ENCODE measurements at places on chromosomes 6 and 20.

- no peak for DNase-seq
Observed at GRCh38 chr6:30887901-30888815, 3.8 kb downstream of the DDR1 start.

DNA sequence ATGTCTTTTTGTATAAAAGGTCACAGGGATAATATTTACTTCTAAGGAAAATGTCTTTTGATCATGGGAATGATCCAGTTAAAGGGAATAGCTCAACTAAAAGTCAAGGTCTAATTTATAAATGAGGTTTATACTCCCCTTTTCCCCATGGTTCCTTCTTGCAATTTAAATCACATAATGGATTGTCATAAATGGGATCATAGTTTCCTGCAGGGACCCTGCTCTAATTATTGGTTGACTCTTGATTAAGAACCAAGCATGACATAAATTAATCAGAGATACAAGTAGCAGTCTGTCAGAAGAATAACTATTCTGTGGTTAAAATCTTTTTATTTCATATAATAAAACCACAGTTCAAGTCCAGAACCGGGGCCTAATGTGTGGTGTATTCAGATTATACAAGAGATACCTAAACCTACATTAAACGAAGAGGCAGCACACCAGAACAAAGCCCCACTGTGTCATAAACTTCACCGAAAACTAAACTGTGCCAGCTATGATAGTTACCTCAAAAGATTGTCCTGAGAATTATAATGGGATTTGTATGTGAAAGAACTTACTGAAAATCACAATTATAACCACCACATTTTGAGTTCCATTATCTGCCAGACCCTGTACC is 43.0 kb upstream of the CD83 start:
- no peak for DNase-seq

- peak; percentile 6 for DNase-seq
Observed at GRCh38 chr6:31158863-31159855, 770 bp downstream of the TCF19 start.

- DNase-seq = no peak
Observed at GRCh38 chr6:3665608-3666007, 85.9 kb downstream of the PXDC1 start.

DNA sequence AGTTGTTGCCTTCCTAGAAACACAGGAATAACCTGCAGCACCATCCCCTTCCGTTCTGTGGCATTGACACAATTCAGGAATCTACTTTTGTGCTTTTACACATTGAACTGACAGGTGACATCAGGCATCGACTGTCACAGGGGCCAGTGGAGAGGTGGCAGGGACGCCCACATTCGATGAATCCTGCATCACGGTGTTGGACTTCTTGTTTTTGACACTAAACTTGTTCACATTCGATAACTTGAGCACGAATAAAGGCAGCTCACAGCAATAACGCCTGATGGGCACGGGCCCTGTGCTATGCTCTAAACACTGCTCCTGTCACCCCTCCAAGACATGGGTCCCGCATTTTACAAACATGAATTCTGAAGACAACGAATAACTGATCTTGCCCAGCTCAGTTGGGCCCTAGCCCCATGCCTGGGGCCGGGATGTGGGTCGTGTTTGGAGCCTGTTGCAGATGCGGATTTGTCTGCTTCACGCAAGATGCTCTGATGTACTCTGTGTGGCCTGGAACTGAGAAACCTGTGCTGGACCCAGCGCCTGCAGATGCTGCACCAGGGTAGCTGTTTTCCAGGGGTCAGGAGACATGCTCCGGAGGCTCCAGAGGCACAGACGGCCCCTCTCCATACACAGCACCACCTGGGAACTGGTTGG is 75.7 kb downstream of the TTLL2 start:
- no peak for DNase-seq

DNA sequence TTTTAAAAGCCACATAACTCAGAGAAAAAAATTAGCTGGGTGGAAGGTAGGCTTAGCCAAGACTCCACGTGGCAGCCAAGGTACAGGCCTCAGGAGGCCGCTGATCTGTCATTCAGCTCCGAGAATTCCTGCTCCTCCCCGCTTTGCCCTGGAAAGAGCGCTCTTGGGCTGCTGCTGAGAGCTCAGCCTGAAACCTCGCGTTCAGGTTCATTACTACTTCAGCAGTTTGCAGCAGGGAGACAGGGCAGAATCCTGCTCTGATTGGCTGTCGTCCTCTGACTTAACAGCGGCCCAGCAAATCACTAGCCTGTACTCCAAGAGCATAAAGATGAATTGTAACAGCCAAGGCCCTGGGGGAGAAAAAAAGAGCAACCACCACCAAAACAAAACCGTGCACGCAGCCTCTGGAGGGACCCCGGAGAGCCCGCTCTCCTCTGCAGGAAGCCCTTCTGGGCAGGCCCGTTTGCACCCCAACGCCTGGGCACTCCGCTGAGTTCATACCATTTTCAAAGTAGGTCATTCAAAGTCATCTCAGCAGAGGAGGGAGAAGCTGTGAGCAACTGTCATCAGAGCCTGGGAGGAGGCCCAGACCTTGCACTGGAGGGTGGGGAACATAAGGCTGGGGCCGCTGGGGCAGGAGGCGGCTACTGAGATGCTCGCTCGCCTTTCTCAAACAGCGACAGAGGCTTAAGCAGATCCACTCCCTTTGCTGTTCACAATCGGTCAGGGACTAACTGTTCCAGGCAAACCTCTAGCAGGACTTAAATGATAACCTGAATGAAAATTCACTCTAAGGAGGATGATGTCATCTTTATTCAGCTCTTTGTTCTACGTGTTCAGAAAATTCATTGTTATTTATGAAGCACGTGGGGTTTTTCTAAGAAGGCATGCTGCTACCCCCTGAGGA is 42.3 kb upstream of the ATXN1 start:
- DNase-seq = no peak

DNA sequence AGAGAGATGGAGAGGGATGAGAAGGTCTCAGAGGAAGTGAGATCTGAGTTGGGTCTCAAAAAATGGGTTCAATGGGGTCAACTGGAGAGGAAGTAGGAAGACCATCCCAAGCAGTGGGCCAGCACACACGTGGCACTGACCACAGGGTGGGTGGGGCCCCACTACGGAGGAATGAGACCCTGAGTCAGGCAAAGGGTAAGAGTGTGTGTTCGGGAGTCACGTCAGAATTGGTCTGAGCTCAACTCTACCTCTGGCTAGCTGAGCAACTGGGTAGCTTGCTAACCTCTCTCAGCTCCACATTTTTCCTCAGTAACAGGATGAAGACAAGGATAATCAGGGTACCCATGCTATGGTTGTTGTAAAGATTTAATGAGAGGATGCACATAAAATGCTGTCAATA is 79.0 kb downstream of the TRERF1 start:
- DNase-seq = no peak

- DNase-seq = no peak
Observed at GRCh38 chr20:14055127-14055742, 59.9 kb downstream of the MACROD2 start.

DNA sequence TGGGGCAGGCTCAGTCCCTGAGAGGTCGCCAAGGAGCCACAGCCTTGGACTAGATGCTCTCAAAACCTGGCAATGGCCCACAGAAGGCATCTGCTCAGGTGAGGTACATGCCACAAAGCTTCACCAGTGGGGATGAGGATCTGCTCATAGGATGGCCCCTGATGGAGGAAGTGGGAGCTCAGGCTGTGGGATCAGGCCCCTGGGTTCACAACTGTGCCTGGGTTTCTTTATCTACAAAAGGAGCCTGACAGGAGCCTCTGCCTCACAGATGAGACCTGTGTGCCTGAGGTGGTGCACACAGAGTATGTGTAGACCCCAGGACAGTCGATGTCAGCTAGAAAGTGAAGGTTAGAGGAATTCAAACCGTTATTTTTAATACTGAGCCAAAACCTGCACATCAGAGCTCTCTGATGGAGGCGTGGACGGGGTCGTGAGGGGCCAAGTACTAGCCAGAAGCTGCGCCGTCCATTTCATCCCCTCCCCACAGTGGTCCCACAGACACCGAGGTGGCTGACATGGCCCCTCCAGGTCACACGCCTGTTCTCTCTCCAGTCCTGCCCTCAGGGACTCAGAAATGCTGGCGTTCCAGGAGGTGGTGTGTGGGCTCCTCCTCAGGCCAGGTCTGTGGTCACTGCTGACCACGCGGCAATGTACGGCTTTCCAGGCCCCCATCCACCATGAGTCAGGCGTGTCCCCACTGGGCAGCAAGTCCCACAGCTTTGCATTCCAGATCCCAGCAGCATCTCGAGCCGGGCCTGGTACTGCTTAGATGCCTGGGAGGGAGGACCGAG is 33.3 kb downstream of the NTSR1 start:
- no peak for DNase-seq

- DNase-seq = no peak
Observed at GRCh38 chr20:19885939-19886660, 128.0 kb downstream of the RIN2 start.

DNA sequence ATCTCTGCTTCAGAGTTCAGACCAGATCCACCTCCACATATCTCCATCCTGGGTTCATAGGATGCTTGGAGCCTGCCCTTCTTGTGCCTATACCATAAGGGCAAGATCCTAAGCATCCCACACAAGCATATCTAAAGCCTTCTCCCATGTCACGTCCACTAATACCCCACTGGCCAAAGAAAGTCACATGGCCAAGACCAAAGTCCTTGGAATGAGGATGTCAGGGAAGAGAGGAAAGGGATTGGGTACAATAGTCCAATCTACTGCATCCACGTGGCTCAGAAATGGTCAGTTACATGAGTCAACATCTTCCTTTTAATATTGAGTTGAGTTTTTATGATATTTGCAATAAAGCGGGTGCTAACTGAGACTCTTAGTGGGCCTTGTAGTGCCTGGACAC is 515.9 kb upstream of the SULF2 start:
- DNase-seq = no peak

GRCh38 chr20:57133926-57134650 is 132.4 kb downstream of the BMP7 start:
- DNase-seq = no peak

DNA sequence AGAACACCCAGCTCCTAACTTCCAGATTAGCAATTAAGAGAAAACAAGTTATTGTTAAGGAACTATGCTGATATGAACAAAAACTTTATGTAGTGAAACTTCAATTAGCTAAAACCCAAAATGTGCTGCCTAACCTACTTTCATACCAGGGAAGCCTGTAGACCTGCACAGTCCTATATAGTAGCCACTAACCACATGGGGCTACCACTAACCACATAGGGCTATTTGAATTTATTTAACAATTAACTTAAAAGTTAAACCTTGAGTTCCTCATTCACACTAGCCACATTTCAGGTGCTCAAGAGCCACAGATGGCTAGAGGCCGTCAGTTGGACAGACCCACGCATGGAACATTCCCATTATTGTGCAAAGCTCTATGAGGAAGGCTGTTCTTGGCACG is 72.4 kb upstream of the LAMP5 start:
- no peak for DNase-seq

DNA sequence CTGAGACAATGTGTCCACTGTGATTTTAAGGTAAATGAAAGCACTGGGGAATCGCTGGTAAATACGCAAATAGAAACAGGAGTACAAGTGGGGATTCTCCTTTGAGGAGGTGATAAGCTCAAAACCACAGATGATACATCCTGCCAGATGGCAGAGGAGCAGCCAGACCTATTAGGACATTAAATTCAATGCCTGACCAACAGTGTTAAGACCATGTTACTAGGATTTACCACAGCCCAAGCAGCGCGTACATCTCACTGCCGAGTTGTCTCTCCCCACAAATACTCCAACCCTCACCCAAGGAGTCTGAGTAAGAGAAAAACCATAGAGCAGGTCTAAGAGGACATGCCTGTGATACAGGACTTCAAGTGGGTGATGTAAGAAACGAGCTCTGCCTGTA is 68.9 kb upstream of the TULP1 start:
- DNase-seq = no peak

GRCh38 chr6:63352544-63353285 is 32.9 kb upstream of the LGSN start:
- DNase-seq = no peak

DNA sequence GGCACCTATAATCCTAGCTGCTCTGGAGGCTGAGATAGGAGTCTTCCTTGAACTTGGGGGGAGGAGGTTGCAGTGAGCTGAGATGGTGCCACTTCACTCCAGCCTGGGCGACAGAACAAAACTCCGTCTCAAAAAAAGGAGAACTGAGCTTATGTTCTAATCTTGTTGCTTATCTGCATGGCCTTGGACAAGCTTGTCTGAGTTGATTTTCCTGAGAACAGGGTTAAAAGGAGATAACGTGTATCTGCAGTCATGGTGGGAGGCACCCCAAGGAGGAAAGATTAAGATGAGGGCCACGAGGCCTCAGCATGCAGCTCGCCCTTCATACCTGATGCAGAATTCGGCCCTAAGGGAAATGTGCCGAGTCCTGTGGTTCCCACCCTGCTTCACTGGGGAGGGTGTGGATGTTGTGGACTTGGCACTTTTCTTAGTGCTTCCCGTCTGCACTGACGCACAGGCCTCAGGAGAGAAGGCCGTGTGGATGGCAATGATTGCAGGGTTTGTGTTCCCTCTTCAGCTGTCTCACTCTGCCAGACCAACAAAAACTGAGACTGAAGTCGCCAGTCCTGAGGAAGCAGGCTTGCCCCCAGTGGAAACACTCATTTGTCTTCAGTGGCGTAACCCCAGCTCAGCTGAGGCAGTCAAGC is 56.3 kb downstream of the EZR start:
- DNase-seq = no peak

- no peak for DNase-seq
Observed at GRCh38 chr6:138716013-138716412, 57.6 kb upstream of the CCDC28A start.

GRCh38 chr6:14375930-14376329 is 258.4 kb downstream of the CD83 start:
- DNase-seq = no peak

- no peak for DNase-seq
Observed at GRCh38 chr6:169700296-169700695, 1.5 kb downstream of the WDR27 start.

- DNase-seq = no peak
Observed at GRCh38 chr6:1170794-1171193, 141.1 kb upstream of the FOXQ1 start.

Measured in stimulated activated CD8-positive, alpha-beta memory T cell treated with anti-CD3 and anti-CD28 coated beads, Interleukin-4, amount 100 ng/mL, for 24 hours (primary cell).